ENCODE measurements at places on chromosomes 6 and 20.

GRCh38 chr6:17355404-17355774 is 38.0 kb upstream of the CAP2 start:
- no peak for DNase-seq

- DNase-seq: no peak
Measured at GRCh38 chr6:107695061-107695720, 128.9 kb downstream of the SCML4 start.

DNA sequence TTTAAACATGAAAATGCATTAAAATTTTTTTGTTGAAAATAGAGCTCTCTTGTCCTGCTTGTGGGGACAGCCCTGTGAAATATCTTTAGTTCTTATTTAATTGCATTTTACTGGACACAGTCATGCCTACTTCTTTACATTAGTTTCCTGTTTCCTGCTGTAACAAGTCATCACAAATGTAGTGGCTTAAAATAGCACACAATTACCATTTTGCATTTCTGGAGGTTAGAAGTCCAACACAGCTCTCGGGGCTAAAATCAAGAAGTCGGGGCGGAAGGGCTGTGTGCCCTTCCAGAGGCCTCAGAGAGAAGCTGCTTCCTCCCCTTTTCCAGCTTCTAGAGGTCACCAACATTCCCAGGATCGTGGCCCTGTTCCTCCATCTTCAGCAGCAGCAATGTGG is 29.4 kb downstream of the PNLDC1 start:
- no peak for DNase-seq

DNA sequence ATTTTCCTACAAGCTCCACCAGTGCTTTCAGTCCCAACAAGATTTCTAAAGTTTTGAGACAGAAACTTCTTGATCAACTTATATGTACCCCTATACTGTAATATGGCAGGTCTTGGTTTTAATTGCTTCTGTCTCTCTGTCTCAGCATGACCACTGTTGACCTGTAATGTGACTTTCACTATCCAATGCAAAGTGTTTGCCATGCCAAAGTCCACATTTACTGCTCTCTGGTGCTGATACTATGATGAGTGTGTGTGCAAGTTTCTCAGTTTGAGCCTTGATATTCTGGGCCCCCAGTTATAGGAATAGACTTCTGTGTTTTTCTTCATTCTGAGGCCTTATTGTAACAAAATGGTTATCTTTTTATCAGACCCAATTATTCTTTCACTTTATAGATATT is 45.8 kb downstream of the OR2J2 start:
- DNase-seq: no peak

DNA sequence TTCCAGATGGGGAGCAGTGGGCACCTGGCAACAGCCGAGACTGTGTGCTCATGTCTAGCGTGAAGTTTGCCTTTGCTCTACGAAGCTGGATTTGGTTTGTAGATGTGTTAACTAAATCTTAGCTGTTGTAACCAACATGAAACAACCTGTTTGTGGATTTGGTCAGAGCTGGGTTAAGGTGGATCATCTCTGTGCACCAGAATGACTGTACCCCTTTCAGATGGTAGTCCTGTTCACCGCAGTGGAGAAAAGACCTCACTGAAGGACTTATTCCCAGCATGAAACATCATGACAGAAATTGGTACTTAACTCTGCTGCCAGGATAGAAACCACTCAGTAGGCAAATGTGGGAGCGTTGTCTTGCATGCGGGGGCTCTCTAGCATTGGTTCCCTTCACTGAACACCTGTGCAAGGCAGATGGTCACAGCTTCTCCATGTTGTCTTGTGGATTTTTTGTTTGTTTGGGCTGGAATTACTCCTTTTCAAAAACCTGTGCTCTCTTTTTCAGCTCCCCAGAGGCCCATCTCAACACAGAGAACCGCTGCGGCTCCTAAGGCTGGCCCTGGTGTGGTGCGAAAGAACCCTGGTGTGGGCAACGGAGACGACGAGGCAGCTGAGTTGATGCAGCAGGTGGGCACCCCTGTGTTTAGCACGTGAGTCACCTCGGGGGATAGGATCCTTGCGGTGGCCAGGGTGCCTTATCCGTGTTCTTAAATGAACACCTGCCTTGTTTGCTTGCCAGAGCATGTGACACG is 19.3 kb upstream of the EFCAB8 start:
- no peak for DNase-seq

DNA sequence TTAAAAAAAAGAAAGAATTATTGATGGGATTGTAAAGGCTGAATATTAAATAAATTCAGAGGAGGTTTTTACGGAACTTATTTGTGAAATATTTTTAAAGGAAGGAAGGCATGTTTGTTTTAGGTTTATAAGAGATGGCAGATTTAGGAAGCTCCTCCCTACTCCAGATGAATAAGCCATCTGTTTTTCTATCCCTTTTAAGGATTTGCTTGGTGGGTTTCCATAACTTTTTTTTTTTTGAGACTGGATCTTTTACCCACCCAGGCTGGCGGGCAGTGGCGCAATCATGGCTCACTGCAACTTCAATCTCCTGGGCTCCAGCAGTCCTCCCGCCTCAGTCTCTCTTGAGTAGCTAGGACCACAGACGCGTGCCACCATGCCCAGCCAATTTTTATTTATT is 30.4 kb downstream of the PTPRA start:
- DNase-seq: no peak

DNA sequence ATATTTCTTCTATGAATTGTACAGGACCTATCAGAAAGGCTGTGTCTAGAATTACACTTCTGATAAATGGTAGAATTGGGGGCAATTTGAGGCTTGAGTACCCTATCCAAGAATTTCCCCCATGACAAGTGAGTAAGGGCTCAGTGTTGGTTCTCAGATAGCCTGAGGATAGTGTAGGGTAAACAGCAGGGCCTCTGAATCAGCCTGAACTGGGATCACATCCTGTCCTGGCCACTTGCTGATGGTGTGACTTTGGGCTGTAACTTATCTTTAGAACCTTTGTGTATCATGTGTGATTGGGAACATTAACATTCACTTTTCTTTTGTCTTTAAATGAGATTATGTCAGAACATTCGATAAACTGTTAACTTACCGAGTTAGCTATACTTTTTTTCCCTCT is 151.0 kb downstream of the CLIC5 start:
- no peak for DNase-seq
